Hippocampal formation (tissue), 2 donors: ENCODE measurements at places on chromosomes 4 and X.

DNA sequence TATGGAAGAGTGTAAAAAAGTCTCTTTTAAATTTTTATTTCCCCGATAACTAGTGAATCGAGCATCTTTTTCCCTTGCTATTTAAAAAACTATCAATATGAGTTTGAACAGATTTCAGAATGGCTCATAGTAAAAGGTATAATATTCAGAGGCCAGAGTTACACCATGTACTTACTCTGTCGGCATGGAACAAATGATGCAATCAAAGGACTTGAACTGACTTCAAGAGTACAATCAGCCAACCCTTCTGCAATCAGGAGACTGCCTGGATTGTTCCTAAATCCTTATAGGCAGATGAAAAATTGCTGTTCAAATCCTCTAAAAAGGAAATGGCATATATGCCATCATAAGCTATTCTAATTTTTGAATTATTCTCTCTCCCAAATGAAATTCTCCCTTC lies 273.3 kb downstream of the SH2D1A start:
- no peak for DNase-seq

DNA sequence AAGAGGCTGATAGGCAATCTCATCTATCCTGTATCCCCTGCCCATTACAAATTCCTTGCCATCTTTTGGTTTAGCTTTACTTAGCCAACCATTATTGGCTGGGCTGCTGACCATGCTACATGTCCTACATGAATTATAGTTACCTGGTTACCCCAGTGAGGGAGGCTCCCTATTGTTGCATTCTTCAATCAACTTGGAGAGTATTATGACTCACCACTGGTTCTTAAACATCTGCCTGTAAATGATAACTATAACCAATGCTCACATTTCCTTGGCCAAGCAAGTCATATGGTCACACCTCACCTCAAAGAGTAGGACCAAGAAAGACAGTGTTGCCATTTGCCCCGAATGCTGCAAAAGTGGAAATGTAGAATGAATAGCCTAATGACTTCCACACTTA lies 297.6 kb downstream of the IL15 start:
- no peak for DNase-seq

- DNase-seq, result no peak
These were observed 87.4 kb downstream of the ZNF732 start for GRCh38 chr4:217891-218290.

DNA sequence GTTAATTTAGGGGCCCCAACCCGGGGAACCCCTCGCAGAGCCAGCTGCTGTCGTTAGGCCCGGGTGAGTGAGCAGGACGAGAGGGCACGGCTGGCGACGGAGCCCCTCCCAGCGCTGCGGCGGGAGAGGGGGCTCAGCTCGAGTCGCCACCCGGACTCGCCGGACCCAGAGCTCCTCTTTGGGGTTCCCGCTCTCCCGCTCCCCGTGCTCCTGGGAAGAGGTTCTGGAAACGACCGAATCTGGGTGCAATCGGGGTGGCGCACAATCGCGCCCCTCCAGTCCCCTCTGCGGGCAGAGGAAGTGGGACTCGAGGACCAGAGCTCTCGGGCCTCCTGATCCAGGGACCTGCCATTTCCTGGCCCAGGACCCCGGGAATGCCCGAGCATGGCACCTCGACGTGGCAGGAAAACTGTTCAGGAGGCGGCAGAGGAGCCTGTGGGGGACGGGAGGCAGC lies 37.3 kb upstream of the ARAF start:
- no peak for DNase-seq

- DNase-seq, result no peak
These were observed 310.6 kb downstream of the PABPC4L start for GRCh38 chr4:133891011-133891410.

GRCh38 chr4:94732358-94732698 lies 25.4 kb upstream of the BMPR1B start:
- no peak for DNase-seq

DNA sequence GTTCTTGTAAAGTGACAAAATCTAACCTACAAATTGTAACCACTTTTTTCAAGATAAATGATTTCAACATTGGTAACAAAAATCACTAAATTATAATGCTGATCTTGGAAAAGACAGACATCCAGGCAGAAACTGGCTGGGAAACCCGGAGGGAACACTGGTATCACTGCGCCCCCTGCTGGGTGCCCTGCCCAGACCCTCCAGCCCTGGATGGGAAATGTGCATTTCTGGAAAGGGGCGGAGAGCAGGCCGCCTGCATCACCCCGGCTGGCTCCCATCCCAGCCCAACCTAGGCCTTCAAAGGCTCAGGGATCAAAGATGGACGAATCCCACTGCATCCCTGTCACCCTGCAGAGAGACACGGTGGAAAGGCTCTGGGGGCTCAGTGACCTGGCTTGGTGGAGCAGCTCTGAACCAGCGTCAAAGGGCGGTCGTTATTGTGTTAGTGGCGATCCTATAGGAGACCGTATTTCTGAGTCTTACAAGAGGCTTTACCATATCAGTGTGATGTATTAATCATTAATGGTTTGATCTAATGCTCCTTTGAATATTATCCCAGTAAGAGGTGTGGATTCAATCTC lies 37.3 kb downstream of the ACOX3 start:
- DNase-seq, result peak; percentile 67

DNA sequence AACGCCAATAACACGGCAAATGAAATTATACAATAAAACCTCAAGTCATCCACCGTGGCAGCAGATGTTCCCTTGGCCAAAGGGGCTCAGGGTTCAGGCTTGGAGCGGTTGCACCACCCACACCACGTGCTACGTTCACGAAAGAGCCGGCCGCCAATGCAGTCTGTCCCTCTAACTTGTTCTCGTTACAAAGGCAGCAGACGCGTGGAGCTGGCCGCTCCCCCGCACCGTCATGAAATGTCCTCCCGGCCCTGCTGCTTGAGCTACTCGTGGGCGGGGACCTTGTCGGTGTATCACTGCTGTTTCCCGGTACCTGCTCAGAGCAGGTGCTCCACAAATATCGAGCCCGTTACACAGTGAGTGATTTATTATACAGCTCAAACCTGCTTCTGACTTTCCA lies 36.4 kb upstream of the MAN2B2 start:
- no peak for DNase-seq

GRCh38 chrX:102745857-102746584 lies 25.5 kb downstream of the GPRASP3 start:
- DNase-seq, result no peak

- DNase-seq, result no peak
These were observed 488.1 kb downstream of the SMARCA1 start for GRCh38 chrX:129035180-129035579.

GRCh38 chr4:142927721-142928120 lies 81.6 kb upstream of the INPP4B start:
- no peak for DNase-seq

DNA sequence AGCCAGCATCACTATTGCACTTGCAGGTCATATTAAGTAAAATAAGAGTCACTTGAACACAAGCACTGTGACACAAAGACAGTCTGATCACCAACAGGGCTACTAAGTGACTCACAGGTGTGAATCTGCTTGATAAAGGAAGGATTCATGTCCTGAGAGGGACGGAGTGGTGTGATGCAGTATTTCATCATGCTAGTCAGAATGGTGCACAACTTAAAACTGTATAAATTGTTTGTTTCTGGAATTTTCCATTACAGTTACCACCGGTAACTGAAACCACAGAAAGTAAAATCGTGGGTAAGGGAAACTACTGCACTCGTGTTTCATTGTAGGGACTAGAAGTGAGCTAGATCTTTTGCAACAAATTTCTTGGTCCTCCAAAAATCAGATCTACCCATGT lies 109.7 kb downstream of the ELOVL6 start:
- DNase-seq, result no peak

GRCh38 chrX:75522565-75523431 lies at the start of gene ZDHHC15:
Gene ZDHHC15, minus strand, starts transcription at chrX:75523037. Its CDS starts 13 bp downstream, at chrX:75523024.
- DNase-seq, result peak; percentile 33
